ENCODE measurements at places on chromosomes 5 and 9.
A peak's percentile ranks its signal among the peaks of the same experiment; 100 is the strongest.

DNA sequence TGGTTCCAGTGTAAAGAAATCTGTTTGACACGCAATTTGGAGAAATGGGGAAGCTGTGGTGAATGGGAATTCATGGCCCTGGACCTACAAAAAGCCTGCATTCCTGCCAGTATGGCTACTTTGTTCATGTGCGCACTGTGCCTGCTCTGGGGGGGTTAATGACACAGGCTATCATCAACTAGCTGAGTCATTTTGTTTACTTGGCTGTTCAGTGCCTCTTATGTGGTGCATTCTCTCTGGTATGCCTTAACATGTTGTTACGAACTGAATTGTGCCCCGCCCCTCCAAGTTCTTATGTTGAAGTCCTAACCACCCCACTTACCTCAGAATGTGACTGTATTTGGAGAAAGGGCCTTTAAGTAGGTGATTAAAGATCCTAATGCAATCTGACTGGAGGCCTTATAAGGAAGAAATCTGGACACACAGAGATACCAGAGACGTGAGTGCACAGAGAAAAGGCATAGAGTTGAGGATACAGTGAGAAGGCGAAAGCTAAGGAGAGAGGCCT lies 20.4 kb upstream of the UBAP1 start:
- no peak for DNase-seq

- no peak for DNase-seq
Observed at GRCh38 chr5:139232147-139232724, 34.1 kb upstream of the SIL1 start.

DNA sequence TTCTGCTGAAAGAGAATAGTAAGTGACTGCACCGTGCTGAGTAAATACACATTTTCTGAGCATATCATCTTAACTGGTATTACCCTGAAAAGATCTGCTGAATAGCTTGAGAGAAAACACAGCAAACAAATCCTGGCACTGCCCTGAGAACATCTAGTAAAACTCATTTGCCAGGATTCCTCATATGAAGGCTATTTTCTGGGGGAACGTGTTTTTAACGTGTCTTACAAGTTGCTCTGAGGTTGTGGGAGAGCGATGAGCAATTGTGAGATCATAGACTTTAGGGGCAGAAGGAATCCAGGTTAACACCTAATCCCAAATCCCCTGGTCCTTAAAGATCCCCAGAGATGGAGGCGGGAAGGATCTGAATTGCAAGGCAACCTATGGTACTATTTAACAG lies 331.9 kb upstream of the RFX3 start:
- no peak for DNase-seq

DNA sequence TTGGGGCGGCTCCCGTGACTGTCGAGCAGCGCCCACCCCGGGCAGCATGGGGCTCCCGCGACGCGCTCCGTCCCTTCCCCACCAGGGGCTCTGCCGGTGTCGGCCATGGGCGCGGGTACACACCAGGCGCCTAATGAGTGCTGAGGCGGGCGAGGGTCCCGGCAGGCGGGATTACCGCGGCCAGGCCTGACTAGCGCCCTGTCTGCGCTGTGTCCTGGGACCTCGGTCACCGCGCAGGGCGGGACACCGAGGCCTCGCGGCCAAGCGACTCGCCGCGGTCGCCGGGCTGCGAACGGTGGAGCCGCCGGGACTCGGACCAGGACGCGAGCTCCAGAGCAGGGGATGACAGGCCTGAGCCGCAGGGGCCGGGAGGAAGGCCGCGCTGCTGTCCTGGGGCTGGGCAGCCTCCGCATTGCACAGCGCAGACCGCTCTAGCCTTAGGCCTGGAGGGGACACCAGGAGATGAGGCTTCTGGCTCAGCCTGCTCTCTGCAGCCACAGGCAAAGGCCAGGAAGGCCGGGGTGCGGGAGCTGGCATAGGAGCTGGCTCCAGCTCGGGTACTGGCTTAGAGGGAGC lies 14.1 kb downstream of the LCN10 start:
- no peak for DNase-seq

DNA sequence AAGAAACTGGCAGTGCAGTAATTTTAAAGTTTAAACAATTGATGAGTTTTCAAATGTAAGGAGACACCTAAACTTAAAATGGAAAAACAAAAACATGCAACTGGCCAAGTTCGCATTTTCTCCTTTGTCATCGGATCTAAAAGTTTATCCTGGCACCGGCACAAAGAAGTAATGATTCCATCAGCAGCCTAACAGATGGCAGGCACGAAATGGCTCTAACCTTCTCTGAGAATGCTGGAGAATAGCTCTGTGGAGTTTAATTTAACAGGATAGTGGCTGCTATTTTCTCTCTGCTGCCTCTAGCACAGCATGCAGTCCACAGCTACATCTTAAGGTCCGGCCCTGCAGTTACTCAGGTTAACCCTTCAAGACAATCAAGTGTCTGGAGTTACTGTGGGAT lies 82.2 kb downstream of the PRELID2 start:
- DNase-seq: no peak

DNA sequence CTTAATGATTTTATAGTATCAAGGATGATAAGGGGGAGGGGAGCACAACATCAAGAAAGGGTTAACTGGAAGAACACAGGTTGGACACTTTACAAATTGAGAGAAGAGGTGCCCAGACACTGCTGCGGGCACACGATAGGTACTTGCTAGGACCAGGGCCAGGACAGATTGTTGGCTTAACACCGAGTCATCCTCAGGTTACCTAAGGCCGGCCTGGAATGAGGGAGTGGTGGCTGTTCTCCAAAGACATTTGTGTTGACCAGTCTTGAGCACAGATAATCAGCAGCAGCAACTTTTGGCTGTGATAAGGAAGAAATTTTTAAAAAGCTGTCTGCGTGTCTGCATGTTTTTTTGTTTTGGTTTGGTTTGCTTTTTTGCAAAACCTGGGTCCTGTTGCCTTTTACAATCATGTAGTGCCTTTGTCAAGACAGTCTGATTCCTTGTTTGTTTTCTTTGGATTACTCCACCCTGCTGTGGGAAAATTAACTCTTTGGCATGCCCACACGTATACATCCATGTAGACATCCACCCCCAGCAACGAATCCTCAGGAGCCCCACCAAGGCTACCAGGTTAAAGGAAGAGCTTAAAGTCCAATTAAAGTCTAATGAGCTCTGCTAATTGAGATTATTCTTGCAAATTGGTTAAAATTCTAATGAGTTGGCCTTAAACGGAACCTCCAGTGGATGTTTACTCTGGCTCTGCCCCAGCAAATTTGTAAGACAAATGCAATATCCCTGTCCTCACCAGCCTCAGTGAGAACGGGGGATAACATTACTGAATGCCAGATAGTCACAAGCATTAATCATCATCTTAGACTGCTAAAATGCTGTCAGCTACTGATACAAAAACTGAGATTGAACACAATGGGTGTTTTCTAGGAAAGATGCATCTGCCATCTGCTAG lies 382.3 kb downstream of the ACTL7B start:
- DNase-seq: no peak

DNA sequence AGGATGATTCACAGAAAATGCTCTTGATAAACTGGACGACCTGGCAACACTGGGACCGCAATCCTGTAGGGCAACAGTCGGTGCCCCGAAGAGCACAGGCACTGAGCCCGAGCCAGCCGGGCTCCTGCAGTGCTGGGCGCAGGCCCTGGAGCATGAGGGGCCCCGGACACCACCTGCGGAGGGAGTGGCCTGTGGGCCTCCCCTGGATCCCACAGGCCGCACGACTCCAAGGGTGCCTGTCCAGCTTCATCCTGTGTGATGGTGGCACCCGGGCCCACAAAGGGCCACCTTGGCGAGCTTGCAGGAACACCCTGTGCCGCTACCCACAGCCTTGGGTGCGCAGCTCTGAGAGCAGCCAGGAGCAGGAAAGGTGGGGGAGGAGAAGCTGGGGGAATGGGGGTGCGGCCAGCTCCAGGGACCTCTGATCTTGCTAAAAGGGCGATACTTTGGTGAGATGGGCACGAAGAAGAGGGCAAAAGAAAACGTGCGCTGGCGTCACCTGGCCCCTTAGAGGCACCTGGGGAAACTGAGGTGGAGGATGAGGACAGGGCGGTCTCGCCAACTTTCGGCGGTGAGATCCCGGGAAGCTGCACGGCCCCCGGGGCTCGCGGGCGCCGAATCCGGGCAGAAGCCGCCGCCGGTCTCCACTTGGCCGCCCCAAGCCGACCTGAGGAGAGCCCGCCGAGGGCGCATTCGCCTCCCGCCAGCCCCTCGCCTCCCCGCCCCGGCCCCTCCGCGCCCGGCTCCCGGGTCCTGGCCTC lies 722 bp downstream of the TBC1D9B start:
- DNase-seq: no peak

GRCh38 chr5:2797981-2798380 lies 46.5 kb upstream of the IRX2 start:
- no peak for DNase-seq

GRCh38 chr9:85676790-85677189 lies 65.0 kb downstream of the AGTPBP1 start:
- no peak for DNase-seq

DNA sequence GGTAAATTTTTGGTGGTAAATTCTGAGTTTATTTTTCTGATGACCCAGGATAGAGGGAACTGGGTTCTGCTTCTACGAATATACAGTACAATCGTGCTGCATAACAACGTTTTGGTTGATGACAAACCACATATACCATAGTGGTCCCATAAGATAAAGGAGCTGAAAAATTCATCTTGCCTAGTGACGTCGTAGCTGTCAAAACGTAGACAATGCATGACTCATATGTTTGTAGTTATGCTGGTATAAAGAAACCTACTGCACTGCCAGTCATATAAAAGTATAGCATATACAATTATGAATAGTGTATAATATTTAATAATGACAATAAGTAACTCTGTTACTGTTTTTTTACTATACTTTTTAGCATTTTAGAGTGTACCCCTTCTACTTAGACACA lies 244.0 kb downstream of the GAS1 start:
- DNase-seq: no peak

DNA sequence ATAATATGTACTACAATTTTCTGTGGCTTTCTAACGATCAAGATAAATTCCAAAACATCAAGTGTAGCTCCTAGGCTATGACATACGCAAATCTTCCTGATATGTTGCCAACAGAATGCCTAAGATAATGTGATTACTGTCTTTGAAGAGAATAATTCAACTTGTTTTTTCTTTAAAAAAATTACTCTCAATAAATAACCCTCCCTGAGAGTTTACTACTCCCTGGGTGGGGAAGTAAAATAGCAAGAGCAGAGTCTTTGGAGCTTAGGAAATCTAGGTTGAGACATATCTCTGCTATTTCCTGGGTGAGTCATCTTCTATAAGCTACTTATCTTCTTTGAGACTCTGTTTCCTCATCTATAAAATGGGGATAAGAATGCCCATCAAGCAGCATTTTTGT lies 201.2 kb downstream of the ACTL7B start:
- no peak for DNase-seq

DNA sequence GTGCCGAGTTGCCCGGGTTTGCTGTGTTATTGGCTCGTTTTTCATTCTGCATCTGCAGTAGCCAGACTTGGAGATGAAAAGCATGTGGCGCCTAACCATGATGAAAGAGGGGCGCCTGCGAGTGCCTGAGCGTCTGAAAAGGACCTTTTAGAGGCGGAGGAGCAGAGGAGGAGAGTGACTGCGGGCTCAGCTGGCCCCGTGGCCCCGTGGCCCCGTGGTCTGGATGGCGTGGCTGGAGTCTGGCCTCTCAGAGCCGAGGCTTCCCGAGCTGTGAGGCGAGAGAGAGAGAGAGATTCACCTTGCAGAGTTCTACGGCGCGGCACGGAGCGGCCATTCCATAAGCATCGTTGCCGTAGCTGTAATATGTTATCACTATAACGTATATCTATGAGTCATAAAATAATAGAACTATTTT lies 55.3 kb upstream of the RNU6ATAC start:
- no peak for DNase-seq

- DNase-seq: no peak
Observed at GRCh38 chr9:117682955-117683710, 21.1 kb upstream of the TLR4 start.

DNA sequence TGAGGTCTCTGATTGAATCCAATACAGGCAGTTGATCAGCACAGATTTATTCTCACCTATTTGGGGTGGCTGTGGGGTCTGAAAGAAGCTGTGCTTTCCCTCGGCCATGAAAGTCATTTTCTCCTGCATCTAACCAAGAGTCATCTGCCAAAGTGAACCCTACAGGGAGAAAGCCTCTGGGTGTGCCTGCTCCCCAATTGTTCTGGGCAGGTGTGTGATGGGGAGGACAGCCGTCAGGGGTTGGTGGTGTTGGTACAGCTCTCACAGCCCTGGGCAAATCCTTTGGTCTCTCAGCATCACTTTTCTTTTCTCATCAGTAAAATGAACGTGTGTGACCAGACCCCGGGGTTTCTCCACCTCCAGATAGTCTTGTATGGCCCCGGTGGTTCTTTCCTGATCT lies 2.5 kb downstream of the PHF2 start:
- no peak for DNase-seq

DNA sequence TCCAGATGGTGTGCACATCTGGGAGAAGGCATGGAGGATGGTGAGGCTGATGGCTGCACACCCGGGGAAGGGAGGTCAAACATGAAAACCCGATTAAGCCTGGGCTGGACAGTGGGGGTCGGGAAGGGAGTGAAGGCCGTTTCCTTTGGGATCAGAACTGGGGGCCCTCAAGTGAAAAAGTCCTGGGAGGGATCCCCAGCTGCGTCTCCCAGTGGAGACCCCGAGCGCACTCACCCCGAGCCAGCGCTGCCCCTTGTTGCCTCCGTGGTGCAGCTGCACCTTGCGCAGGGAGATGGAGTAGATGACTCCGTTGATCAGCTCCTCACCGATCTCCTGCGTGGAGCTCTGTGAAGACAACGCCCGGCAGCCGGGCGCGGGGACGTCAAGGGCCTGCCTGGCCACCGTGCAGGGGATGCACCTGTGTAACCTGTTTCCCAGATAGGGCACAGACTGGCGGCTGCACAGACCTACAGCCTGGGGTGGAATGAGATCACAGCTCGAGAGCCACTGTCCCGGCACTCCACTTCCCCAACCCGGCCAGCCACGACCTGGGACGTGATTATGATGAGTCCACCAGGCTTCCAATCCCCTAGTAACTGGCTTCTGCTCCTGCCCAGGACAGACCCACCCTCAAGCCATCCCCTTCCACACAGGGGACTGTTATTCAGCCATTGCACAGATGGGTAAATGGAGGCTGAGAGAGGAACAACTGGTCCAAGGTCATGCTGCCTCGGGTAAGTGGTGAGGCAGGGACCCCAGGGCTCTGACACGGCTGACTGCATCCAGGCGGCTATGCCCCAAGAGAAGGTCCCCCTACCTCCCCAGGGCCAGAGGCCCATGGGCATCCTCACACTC lies 9.0 kb downstream of the RALGDS start:
- no peak for DNase-seq

- DNase-seq: peak; percentile 36
Observed at GRCh38 chr5:175464074-175464941, 14.1 kb upstream of the SFXN1 start.

- DNase-seq: no peak
Observed at GRCh38 chr5:39569857-39570256, 145.1 kb upstream of the DAB2 start.

DNA sequence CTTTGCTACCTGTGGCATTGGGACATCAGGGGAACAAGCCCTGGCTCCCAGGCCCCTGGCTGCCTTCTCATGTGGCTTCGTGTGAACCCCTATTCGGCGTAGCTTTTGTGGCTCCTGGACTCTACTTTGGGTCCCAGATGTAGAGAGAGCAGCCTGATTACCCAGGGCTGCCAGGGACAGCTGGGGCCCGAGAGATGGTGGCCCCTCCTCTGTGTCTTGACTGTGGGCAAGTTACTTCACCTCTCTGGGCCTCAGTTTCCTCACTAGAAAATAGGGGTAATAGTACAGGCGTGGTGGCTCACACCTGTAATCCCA lies 2.0 kb downstream of the PKN3 start:
- DNase-seq: no peak
